ENCODE measurements at places on chromosomes 11 and 22.

DNA sequence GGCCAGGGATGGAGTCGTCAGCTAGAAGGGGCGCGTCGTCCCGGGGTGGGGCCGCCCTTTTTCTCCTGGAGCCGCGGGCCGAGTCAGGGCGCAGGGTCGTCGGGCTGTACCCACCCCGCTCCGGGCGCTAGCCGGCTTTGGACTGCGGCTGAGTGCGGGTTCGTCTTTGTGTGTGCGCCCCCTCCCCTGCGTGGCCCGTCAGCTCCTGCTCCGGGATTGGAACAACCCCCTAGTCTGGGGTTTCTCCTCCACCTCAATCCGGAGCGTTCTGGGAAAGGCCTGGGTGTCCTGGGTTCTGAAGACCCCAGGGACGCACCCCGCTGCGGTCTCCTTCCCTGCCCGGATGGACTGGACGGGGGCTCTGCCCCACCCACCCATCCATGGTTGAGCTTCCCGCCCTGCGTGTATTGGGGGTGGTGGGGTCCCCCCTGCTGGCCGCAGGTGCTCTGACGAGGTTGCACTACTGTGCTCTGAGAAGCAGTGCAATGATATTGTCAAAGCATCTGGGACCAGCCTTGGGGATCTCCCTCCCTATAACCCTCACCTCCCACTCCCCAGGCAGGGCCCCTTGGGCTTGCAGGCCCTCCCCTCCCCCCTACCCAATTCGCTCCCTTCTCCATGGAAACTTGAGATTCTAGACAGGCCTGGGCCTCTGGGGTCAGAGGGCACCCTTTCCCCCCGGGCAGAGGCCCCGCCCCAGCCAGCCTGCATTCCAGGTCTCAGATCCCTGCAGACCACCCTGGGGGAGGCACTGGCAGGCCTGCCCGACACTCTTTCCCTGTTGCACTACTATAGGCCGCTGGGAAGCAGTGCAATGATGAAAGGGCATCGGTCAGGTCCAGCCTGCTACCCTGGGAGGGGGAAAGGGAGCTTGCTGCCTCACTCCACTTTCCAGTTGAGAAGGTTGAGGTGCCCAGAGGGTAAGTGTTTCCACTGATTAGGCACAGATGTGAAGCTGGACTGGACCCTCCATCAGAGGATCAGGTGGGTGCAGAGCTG lies 10.7 kb downstream of the SDF2L1 start:
- no peak for DNase-seq

DNA sequence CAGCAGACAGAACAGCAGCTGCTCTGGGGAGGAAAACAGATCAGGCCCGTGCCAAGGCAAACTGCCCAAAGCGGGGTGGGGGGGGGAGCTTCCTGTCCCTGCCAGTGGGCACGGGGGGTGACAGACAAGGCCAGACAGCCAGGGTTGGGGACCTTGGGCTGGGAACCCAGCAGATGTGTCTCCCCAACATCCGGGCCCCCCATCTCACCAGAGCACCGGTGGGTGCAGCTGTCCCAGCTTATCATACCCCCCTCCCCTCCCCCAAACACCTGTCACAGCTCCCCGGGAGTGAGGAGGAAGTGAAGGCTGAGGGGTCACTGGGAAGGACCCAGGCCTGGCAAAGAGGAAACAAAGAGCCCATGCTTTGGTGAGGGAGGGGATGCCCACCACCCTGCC lies 1.3 kb downstream of the PPP1R14B start:
- no peak for DNase-seq

- DNase-seq, result no peak
Measured at GRCh38 chr22:37611207-37611606, 2.6 kb downstream of the GGA1 start.

- no peak for DNase-seq
Measured at GRCh38 chr22:17359501-17359900, 9.8 kb upstream of the CECR2 start.

DNA sequence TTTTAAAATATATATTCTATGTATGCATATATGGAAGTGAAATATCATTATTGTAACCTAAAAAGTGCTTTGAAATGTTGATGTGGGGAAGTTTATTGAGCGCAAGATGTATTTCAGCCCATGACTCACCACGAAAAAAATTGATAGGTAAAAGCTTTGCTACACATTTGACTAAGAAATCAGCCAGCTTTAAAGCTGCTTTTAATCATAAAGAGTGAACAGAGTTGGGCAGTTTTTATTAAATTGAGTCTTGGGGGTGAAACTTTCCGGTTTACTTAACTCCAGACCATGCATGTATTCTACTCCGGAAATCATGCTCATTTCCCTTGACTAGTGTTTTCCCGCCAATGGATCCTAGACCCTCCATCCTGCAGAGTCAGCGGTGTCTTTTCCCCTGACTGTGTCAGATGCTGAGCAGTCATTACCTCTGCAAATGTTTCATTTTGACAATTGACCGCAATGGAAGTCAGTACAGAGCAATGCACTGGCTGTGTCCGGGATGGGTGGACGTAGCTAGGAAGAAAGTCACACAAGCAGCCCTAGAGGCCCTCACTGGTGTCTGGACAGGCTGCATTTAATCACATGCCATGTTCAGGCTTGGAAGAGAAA lies 47.2 kb upstream of the MPEG1 start:
- DNase-seq, result no peak

- no peak for DNase-seq
Measured at GRCh38 chr11:95483339-95483738, 252.3 kb upstream of the SESN3 start.

GRCh38 chr11:36945384-36945783 lies 347.3 kb upstream of the RAG2 start:
- DNase-seq, result no peak

DNA sequence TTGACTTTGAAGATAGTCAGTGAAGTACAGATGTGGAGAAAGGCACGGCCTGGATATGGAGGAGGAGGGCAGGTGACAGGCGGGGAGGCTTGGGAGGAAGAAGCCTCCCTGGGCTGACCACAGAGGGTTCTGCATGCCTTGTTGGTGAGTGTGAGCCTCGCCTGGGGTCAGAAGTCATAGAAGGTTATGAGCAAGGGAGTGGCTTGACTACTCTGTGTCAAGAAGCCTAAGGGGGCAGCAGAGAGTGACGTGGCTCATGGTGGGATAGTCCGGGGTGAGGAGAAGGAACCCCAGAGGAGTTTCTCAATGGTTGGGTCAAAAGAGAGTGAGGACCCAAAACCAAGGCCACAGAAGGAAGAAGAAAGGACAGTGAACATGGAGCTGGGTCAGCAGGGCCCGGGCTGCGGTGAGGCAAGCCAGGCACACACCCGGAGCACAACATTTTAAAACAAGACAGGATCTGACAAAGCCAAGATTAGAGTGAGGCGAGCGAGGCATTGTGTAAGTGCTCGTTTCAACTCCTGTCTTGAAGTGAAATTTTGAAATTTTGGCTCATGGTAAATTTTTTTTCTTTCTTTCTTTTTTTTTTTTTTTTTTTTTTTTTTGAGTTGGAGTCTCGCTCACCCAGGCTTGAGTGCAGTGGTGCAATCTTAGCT lies 31.9 kb downstream of the PDGFB start:
- DNase-seq, result no peak

- DNase-seq, result no peak
Measured at GRCh38 chr11:130037058-130037457, 32.6 kb upstream of the APLP2 start.

DNA sequence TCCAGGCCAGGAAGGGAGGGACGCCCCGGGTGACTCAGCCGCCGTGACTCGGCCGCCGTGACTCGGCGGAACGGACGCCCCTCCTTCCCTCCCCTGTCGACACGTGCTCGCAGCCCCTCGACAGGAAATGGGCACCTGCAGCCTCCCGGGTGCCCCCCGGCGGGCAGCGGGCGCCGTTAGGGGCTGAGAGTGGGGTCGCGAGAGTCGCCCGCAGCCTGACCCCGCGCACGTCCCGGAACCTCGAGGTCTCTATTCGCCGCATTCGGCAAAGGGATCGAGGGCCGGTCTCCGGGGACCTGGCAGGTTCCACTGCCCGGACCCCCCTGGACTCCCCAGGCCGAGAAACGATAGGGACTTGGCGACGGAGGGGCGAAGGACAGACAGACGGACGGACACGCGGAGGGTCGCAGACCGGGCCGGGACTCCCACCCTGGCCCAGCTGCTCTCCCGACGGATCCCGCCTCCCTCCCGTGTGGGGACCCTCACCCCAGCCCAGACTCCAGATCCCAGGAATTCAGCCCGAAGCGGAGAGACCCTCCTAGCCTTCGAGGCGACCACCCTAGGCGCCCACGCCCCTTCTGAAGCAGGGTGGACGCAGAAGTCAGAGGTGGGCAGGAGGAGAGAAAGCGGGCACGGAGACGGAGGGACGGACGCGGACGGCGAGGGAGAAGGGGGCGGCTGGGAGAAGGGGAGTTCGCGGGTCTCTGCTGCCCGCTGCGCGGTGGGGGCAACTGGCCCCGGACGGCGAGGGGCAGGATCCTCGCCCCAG lies 648 bp downstream of the FOSL1 start:
- no peak for DNase-seq

DNA sequence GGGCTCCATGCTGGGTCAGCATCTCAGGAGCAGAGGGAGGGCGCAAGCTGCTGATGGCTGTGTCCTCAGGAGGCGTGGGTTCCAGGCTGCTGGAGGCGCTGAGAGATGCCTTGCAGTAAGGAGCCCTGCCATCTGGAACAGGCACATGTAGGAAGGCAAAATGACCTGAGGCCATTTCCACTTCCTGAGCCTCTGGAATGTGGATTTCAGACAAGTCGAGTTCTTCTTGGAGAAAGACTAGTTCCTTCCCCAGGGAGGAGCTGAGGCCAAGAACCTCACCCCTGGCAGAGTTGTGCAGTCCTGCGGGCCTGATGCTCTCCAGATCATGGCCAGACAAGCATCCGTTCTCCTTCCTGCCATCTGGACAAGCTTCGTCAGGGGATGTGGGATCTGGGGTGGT lies 19.3 kb downstream of the HPS4 start:
- no peak for DNase-seq

DNA sequence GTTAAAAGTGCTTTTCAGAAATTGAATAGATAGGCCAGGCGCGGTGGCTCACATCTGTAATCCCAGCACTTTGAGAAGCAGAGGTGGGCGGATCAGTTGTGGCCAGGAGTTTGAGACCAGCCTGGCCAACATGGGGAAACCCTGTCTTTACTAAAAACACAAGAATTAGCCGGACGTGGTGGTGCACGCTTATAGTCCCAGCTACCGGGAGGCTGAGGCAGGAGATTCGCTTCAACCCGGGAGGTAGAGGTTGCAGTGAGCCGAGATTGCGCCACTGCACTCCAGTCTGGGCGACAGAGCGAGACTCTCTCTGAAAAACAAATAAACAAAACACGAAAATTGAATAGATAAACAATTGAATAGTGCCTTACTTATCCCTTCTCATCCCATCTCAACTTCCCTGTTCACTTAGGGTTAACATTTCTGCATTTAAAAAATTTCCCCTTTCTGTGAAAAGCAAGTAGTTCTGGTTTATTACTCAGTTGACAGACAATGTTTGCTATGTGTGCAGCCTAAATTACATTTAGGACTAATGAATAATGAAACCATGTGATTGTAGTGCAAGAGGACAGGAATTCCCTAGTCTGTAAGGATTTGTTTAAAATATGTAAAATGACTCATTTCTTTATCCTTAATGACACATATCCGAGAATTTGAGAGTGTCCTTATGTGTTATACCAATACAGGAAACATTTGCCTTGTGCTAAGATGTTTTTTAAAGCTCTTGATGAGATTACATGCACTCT lies 6.0 kb downstream of the RNF169 start:
- DNase-seq, result no peak

DNA sequence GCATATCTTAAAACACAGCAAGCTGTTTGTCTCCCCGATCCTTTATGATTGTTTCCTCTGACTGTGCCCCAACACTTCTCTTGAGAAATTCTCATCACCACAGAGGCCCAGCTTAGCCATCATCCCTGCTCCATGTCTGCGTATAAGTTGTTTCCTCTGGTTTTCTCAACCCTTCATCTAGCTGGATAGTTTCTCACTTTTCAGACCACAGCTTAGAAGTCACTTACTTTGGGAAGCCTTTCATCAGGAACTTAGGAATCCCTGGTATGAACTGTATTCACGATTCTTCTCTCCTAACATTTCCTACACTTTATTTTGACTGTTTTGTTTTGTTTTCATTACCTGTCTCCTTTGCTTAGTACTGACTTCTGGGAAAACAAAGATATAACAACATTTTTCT lies 295.2 kb downstream of the GUCY1A2 start:
- DNase-seq, result no peak

GRCh38 chr22:19086417-19086816 lies 35.8 kb downstream of the DGCR2 start:
- DNase-seq, result no peak

GRCh38 chr22:48670731-48671130 lies 1156.9 kb downstream of the BRD1 start:
- no peak for DNase-seq

DNA sequence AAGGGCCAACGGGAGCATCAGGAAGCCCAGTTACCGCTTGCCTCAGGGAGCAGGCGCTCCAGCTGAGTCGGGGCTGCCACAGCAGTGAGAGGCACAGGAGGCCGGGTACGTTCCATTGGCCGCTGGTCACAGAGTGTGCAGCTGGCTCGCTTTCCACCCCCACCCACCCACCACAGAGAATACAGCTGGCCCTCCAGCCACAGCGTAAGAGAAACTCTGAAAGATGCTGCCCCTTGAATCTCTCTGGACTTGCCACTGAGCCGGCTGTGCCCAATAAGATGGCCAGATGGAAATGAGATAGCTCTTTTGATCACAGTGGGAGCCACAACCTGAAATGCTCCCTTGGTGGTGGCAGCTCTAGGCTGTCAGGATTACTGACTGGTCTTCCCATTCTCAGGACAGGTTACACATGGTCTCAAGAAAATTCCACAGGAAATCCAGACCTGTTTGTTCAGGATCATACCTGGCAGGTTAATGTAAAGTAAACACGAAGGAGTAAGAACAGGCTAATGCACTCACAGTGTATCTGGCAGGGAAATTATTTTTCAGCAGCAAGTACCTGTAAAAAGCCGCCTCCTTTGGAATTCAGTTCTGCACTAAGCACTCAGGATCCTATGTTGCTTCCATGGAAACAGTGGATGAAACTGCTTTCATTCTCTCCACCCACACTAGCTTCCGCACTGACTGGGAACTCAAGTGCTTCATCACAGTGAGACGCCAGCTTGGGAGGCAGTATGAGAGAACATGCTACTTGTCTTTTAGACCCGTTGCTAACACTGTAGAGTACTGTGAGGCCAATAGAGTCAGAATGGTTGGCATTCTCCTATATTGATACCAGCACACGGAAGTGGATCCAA lies 16.5 kb downstream of the SIAE start:
- DNase-seq, result no peak

DNA sequence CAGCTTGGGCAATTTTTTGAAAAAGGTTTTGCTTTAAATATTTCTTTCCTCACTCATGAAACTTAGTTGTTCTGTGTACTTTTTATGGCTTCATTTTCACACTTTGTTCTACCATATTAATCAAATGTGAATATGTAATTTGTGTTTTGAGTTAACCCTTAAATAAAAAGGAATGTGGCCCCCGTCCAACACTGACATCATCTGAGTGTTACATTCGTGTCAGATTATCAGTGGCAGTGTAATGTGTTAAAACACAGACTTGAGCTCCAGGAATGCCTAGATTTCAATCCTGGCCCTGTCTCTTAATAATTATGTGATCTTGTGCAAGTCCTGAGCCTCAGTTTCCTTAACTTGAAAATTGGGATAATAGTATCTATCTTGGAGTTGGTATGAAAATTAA lies 5.6 kb downstream of the RTN3 start:
- no peak for DNase-seq

All from NCI-H2107 (cell line).